ENCODE measurements at places on chromosomes 16 and 17. TPM values are rescaled to one million over a fixed set of nuclear protein-coding genes. Genes with fewer than 3 reads are reported as not detected.

DNA sequence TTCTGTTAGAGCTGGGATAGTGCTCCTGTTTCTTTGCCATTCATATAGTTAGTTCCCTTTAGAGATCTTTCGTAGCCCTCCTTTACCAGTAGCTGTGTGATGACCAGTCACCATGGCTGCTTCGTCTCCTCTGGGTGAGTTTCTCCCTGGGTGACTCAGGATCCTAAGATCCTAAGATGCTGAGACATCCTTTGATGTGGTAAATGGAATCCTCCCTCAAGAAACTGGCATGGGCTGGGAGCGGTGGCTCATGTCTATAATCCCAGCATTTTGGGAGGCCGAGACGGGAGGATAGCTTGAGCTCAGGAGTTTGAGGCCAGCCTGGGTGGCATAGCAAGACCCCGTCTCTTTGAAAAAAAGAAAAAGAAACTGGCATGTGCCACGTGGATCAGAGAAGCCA lies 5.9 kb downstream of the PHAF1 start:
- DNase-seq: no peak

The ELMO3 gene
- 57.4 TPM for total RNA-seq

GRCh38 chr17:47883589-47884426 lies 12.2 kb upstream of the SP2 start:
- DNase-seq: peak; percentile 79

The CCL7 gene
- total RNA-seq: not detected

GRCh38 chr17:37107406-37108083 lies 158.8 kb downstream of the AATF start:
- no peak for DNase-seq

The HS3ST3B1 gene
- total RNA-seq: not detected

The GNG13 gene
- total RNA-seq: not detected

The AGRP gene
- not detected for total RNA-seq

GRCh38 chr17:79800325-79801155 lies 3.7 kb upstream of the CBX8 start:
- DNase-seq: peak; percentile 66
